IPS DF 6.9 (cell line): ENCODE measurements at places on chromosomes 4 and X.

DNA sequence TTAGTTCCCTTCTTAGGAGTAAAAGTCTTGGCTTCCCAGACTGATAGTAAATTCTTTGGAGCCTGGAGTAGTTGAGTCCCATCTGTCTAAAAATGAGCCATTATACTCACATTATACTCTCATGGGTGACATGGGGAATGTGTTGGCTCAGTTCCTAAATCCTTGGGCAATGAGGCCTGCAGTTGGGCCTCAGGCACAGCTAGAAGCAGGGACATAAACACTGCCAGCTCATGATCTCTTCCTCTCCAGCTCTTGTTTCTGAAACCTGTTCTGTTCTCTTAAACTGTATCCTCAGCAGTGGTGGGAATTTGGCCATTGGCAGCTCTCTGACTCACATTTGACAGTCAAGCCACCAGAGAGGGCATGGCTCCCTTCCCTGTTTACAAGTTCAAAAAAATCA is 212.5 kb downstream of the SPATA18 start:
- H3K27ac ChIP-seq, result no peak overlapping the region
- no peaks in the 10 kb centered on the region for H3K36me3 ChIP-seq
- H3K27me3 ChIP-seq, result no peaks in the 10 kb centered on the region

GRCh38 chr4:3660086-3660927 is 105.9 kb upstream of the ADRA2C start:
- H3K4me3 ChIP-seq, result no peak overlapping the region
- no peak for DNase-seq
- H3K27ac ChIP-seq, result no peak overlapping the region
- H3K36me3 ChIP-seq, result no peaks in the 10 kb centered on the region

GRCh38 chr4:66014146-66014765 is 344.0 kb upstream of the EPHA5 start:
- DNase-seq, result peak; percentile 54
- no peak overlapping the region for H3K4me3 ChIP-seq
- no peak overlapping the region for H3K27ac ChIP-seq
- H3K4me1 ChIP-seq, result peaks cover 6% of the 10 kb centered on the region
- 0 out of 2 replicates have a peak, but pooled peaks cover 1% of the 10 kb centered on the region for H3K27me3 ChIP-seq

- no peaks in the 10 kb centered on the region for H3K36me3 ChIP-seq
- H3K4me1 ChIP-seq, result peaks cover 1% of the 10 kb centered on the region; the same call in 1 of the 2 replicates
- no peak for DNase-seq
- H3K4me3 ChIP-seq, result no peak overlapping the region
Observed at GRCh38 chrX:118536204-118536603, 40.6 kb downstream of the DOCK11 start.

DNA sequence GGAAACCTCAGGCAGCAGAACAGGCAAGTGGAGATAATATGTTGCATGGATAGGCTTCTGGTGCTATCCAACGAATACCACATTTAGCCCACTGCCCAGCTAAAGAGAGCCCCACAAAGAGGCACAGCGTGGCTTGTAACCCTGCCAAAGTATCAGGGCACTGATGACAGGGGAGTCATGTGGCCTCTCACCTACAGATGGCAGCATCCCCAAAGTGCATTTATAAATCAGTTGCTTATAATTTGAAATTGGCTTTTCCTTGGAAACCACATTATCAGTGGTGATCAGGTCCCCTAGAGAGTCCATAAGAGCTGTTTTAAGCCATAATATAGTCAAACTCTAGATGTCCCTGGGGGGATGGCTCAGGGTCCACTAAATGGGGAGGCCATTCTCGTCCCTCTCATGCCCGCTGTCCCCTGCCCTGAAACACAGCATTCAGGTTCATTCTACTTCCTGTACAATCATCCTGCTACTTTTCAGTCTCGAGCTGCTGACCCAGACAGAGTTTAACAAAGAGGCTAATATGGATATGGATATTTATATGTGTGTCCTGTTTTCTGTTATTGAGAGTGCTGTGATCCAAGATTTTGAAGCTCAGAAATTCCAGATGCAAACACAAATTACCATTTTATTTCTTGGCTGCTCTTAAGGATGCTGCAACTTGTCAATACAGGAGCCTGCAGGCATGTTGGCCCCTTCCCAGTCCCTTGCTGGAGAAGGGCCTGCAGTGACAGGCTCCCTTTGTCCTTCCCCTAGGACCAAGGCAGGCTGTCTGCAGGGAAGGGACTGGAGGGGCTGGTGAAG is 28.5 kb downstream of the SRPX start:
- H3K4me1 ChIP-seq, result no peaks in the 10 kb centered on the region
- H3K27me3 ChIP-seq, result no peaks in the 10 kb centered on the region
- no peak overlapping the region for H3K27ac ChIP-seq
- H3K36me3 ChIP-seq, result no peaks in the 10 kb centered on the region

DNA sequence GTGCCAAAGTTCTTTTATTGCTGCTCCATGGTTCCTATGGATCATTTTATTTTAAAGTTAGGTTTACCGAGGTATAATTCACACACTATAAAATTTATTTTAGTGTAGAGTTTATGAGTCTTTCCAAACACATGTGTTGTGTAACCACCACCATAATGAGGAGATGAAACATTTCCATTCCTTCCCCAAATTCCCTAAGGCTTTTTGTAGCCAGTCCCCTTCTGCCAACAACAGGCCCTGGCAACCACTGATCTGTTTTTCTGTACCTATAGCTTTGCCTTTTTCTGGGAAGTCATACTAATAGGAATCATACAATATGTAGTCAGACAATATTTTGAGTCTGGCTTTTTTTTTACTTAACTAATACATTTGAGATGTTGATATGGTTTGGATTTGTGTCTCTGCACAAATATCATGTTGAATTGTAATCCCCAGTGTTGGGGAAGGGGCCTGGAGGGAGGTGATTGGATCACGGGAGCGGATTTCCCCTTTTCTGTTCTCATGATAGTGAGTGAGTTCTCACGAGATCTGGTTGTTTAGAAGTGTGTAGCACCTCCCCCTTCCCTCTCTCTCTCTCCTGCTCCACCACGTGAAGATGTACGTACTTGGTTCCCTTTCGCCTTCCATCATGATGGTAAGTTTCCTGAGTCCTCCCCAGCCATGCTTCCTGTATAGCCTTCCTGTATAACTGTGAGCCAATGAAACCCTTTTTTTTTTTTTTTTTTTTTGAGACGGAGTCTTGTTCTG is 59.6 kb upstream of the DHX15 start:
- no peaks in the 10 kb centered on the region for H3K36me3 ChIP-seq
- H3K27me3 ChIP-seq, result no peaks in the 10 kb centered on the region
- no peak for DNase-seq

GRCh38 chr4:38150766-38151165 is 190.6 kb downstream of the PTTG2 start:
- H3K27ac ChIP-seq, result no peak overlapping the region
- peaks cover 2% of the 10 kb centered on the region; the same call in 1 of the 2 replicates for H3K4me1 ChIP-seq
- DNase-seq, result no peak
- H3K36me3 ChIP-seq, result no peaks in the 10 kb centered on the region
- H3K27me3 ChIP-seq, result no peaks in the 10 kb centered on the region

GRCh38 chrX:68936608-68937007 is 107.8 kb downstream of the EFNB1 start:
- H3K27ac ChIP-seq, result no peak overlapping the region
- H3K27me3 ChIP-seq, result no peaks in the 10 kb centered on the region
- H3K4me1 ChIP-seq, result no peaks in the 10 kb centered on the region
- no peak for DNase-seq
- no peaks in the 10 kb centered on the region for H3K36me3 ChIP-seq

DNA sequence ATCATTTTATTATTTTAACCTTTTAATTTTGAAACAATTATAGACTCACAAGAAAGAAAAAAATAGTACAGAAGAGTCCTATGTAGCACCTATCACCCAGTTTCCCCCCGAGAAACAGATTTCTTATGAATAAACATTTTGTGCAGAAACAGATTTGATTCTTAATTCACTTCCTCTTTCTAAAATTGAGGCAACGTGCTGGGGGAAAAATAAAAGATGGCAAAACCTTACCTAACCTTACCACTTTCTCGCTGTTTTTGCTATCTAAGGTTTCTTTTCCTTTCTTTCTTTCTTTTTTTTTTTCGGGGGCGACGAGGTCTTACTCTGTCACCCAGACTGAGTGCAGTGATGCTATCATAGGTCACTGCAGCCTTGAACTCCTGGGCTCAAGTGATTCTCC is 4.3 kb upstream of the CLNK start:
- DNase-seq, result no peak
- H3K4me1 ChIP-seq, result no peaks in the 10 kb centered on the region
- H3K27ac ChIP-seq, result no peak overlapping the region

DNA sequence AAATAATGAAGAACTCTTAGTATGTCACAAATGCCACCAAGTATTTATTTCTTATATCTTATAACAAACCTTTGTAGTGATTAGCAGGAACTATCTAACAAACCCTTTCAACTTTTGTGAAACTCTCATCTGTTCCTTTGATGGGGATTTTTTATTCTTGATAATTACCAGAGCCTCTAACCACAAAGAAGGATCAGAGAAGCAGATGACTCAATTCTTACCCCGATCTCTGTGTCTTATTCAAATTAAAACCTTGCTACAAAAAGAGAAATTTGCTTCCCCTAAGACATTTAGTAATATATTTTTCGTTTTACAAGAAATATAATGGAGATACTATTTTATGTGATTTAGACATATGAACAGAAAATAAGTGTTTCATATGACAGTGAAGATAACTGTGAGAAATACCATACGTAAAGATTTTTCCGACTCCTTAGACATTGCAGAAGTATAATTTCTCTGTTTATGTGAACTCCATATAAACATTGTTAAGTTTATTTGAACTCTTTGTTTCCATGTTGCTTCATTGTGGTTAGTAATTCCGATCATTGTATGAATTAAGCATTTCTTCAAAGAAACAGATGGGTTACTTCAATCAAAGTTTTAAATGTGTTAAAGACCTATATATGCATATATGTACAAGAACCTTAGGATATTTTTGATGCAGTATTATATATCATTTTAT is 205.4 kb downstream of the CFAP299 start:
- no peak overlapping the region for H3K4me3 ChIP-seq
- peaks cover 3% of the 10 kb centered on the region; the same call in 1 of the 2 replicates for H3K4me1 ChIP-seq
- no peaks in the 10 kb centered on the region for H3K36me3 ChIP-seq
- DNase-seq, result no peak

DNA sequence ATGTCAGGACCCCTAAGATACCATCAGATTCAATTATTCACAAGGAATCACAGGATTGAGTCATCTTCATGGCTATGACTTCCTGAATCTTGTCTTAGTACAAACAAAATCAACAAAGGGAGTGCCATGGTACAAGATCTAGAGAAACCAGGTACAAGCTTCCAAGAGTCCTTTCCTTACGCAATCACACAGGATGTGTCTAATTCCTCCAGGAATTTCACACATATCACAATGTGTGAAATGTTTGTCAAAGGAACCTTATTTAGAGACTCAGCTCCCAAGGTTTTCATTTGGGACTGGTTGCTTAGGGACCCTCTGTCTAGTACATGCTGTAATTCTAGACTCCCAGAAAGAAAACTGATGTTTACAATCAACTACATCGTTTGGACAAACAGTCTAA is 83.0 kb downstream of the MAB21L2 start:
- H3K36me3 ChIP-seq, result no peaks in the 10 kb centered on the region
- no peaks in the 10 kb centered on the region; the same call in 1 of the 2 replicates for H3K4me1 ChIP-seq
- no peak overlapping the region for H3K27ac ChIP-seq
- no peaks in the 10 kb centered on the region for H3K27me3 ChIP-seq

DNA sequence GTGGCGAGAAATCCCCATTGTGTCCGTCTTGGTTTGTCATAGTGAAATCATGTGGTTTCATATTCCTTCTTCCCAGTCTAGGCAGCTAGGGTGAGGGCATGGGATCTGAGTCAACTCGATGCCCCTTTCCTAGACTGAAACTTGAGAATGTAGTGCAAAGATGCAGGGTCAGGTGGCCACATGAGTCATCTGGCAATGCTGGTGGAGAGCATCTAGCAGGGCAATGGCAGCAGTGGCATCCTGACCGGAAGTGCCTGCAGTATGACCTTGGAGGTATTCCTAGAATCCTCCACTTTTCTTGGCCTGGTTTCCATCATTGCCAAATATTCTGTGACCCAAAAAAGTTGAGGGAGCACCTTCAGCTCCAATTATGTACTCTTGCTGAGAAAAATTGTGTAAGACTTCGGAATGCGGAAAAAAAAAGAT is 39.1 kb upstream of the TMEM184C start:
- no peaks in the 10 kb centered on the region for H3K36me3 ChIP-seq
- H3K27ac ChIP-seq, result no peak overlapping the region
- H3K4me3 ChIP-seq, result no peak overlapping the region
- no peaks in the 10 kb centered on the region for H3K27me3 ChIP-seq
- no peak for DNase-seq
- no peaks in the 10 kb centered on the region for H3K4me1 ChIP-seq

- no peak overlapping the region for H3K27ac ChIP-seq
- DNase-seq, result no peak
- no peaks in the 10 kb centered on the region for H3K27me3 ChIP-seq
- H3K4me1 ChIP-seq, result no peaks in the 10 kb centered on the region
- no peaks in the 10 kb centered on the region for H3K36me3 ChIP-seq
Observed at GRCh38 chr4:96916711-96917110, 1076.8 kb downstream of the PDHA2 start.

GRCh38 chr4:138833974-138834373 is 181.6 kb upstream of the NOCT start:
- no peak overlapping the region for H3K4me3 ChIP-seq
- H3K27ac ChIP-seq, result no peak overlapping the region
- H3K27me3 ChIP-seq, result no peaks in the 10 kb centered on the region
- no peaks in the 10 kb centered on the region for H3K4me1 ChIP-seq
- no peak for DNase-seq

GRCh38 chr4:105923497-105924238 is 28.4 kb downstream of the NPNT start:
- no peak for DNase-seq
- no peaks in the 10 kb centered on the region for H3K36me3 ChIP-seq
- no peak overlapping the region for H3K4me3 ChIP-seq
- no peaks in the 10 kb centered on the region for H3K4me1 ChIP-seq
- no peak overlapping the region for H3K27ac ChIP-seq
